ENCODE measurements at places on chromosomes 3 and 15.

DNA sequence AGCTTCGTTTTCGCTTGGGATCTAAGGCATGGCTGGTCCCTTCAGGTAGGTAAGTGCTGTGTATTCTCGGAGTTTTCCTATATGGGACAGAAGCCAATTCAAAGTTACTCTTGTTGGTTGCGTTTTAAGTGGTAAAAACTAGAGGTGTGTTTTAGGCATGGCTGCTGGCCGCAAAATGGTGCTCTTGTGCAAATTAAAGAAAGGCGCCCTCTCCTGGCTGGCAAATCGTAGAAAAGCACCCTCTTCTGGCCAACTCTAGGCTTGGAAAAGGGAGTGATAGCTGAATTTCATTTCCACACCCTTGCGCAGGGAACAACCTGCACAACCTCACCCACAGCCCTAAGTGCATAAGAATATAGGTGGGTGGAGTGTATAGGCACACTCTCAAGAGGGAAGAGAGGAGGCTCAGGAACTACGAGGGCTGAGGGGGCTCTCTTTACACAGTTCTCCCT lies 23.5 kb downstream of the DRD3 start:
- DNase-seq: peak; percentile 47

GRCh38 chr3:23620638-23621015 lies 185.1 kb upstream of the UBE2E1 start:
- no peak for DNase-seq

- no peak for DNase-seq
These were observed 379.0 kb downstream of the CNTN4 start for GRCh38 chr3:2477620-2478019.

DNA sequence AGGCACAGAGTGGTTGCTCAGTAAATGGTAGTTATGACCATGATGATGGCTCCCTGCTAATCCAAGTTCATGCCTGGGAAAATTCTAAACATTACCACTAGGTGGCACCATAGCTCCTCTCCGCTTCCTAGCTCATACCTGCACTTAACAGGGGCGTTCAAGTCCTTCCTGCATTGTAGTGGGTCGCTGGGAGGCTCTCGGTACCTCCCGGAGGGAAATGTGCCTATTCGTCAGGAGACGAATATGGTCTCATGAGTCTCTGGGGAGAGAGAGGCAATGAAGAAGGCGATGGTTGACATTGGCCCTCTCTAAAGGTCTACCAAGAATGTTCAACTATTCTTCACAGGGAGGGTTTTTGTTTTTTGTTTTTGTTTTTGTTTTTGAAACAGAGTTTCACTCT lies 10.9 kb downstream of the MESP1 start:
- DNase-seq: peak; percentile 61

DNA sequence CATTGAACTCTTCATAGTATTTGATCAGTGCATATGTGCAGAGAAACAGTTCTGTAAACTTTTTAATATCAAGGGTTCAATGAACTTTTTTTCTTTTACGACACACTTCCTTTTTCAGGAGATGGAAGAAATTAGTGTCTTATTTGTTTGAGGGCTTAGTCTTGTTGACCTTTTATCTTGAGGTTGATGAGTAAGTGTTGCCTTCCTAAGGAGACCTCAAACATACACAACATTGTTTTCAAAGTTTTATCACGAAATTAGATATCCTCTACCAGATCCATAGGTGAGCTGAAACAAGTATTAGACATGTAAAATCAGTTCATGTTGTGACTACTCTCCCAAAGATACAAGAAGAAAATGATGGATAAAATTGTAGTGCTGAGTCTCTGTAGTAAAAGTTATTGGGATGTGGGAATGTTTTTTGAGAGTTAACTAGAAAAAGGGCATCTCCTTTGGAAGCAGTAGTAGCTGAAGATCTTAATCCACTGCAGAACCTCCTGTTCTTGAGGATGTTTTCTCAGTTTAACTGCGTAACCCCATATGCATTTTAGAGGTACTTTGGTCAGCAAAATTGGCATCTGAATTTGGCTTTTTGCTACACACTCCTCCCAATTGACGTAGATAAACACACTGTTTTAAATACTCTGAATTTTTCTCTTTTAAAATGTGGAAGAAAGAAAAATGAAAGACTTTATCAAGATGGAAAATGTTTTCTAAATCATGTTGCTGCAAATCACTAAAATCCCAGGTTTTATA lies 116.8 kb downstream of the GALK2 start:
- DNase-seq: no peak

- peak; percentile 60 for DNase-seq
These were observed 4.4 kb downstream of the TMEM45A start for GRCh38 chr3:100496711-100497261.

- no peak for DNase-seq
These were observed 728.1 kb upstream of the GRM7 start for GRCh38 chr3:6132684-6133432.

- DNase-seq: peak; percentile 73
These were observed 1.2 kb downstream of the CHST2 start for GRCh38 chr3:143120716-143121240.

GRCh38 chr3:190485830-190486532 lies 27.9 kb upstream of the IL1RAP start:
- DNase-seq: no peak

GRCh38 chr3:11346416-11346815 lies 74.2 kb downstream of the ATG7 start:
- no peak for DNase-seq

- peak; percentile 42 for DNase-seq
These were observed 53.5 kb upstream of the TIPARP start for GRCh38 chr3:156620901-156621300.

All from GM23248 (cell line).